ENCODE measurements at places on chromosomes 5 and 9.

GRCh38 chr9:81108821-81109220 lies 580.5 kb downstream of the TLE1 start:
- no peak for DNase-seq

DNA sequence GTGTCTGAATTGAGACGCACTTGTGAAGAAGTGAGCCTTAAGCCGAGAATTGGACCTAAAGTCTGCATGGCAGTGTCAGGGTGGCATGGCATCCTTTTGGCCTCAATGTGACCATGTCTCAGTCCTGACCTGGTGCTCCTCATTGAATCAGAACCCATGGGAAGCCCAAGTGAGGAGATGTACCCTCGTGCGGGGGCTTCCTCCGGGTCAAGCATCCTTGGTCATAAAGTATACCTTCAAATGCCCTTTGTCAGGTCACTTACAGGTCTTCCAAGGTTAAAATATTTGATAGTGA lies 202.2 kb downstream of the GADD45G start:
- peak; percentile 21 for DNase-seq

- DNase-seq, result peak; percentile 66
Observed at GRCh38 chr5:37248970-37249814, at the start of gene CPLANE1. Gene CPLANE1 (minus strand): TSS chr5:37249376. CDS start chr5:37247698, 1,678 bp downstream.

- no peak for DNase-seq
Observed at GRCh38 chr5:96254980-96255691, 177.9 kb downstream of the PCSK1 start.
